ENCODE measurements at places on chromosomes 13 and 19.

GRCh38 chr13:67292886-67293285 is 62.8 kb upstream of the PCDH9 start:
- no peak overlapping the region for H3K27ac ChIP-seq
- H3K4me1 ChIP-seq: no peaks in the 10 kb centered on the region
- no peak overlapping the region for H3K4me3 ChIP-seq
- ATAC-seq: no peak
- H3K36me3 ChIP-seq: no peaks in the 10 kb centered on the region

- peaks cover 21% of the 10 kb centered on the region for H3K4me1 ChIP-seq
- H3K4me3 ChIP-seq: no peak overlapping the region
- peaks cover 13% of the 10 kb centered on the region for H3K36me3 ChIP-seq
- H3K27me3 ChIP-seq: peaks cover 30% of the 10 kb centered on the region
Observed at GRCh38 chr19:11626252-11626651, 29.0 kb downstream of the ZNF627 start.

- no peaks in the 10 kb centered on the region for H3K27me3 ChIP-seq
- ATAC-seq: no peak
- H3K4me3 ChIP-seq: no peak overlapping the region
- no peaks in the 10 kb centered on the region for H3K36me3 ChIP-seq
- no peak overlapping the region for H3K27ac ChIP-seq
Observed at GRCh38 chr13:105135852-105136615, 1399.4 kb downstream of the EFNB2 start.

GRCh38 chr13:29939158-29939557 is 88.7 kb upstream of the UBL3 start:
- no peak overlapping the region for H3K4me3 ChIP-seq
- peaks cover 9% of the 10 kb centered on the region for H3K27me3 ChIP-seq
- H3K27ac ChIP-seq: no peak overlapping the region
- H3K36me3 ChIP-seq: no peaks in the 10 kb centered on the region

DNA sequence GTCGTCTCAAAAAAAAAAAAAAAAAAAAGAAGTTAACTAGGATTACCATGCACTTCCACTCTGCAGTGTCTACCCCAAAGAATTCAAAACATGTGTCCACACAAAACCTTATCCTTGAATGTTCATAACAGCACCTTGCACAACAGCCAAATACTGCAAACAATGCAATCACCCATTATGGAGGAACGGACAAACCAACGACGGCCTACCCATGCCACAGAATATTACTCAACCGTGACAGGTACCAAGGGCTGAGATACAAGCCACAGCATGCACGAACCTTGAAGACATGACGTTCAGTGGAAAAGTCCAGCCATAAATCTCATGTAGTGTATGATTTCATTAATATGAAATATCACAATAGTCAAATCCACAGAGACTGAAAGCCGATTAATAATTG is 3.0 kb upstream of the SHISA7 start:
- no peak overlapping the region for H3K4me3 ChIP-seq
- H3K27ac ChIP-seq: no peak overlapping the region
- H3K36me3 ChIP-seq: no peaks in the 10 kb centered on the region
- peaks cover 41% of the 10 kb centered on the region for H3K27me3 ChIP-seq
- peaks cover 14% of the 10 kb centered on the region for H3K4me1 ChIP-seq
- no peak for ATAC-seq

GRCh38 chr13:97058391-97058790 is 64.1 kb upstream of the OXGR1 start:
- H3K4me1 ChIP-seq: no peaks in the 10 kb centered on the region
- peaks cover 19% of the 10 kb centered on the region for H3K27me3 ChIP-seq
- no peak overlapping the region for H3K4me3 ChIP-seq
- no peak overlapping the region for H3K27ac ChIP-seq
- ATAC-seq: no peak

DNA sequence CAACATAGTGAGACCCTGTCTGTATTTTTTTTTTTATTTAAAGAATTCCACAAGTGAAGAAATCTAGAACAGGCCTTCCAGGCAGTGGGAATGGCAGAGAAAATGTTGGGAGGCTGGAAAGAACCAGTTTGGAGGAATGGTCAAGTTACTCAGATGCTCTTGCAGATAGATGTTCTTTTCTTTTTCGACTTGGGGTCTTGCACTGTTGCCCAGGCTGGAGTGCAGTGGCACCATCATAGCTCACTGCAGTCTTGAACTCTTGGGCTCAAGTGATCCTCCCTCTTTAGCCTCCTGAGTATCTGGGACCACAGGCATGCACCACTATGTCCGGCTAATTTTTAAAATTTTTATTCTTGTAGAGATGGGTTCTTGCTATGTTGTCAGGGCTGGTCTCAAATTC is 662 bp downstream of the C5AR1 start:
- no peaks in the 10 kb centered on the region for H3K36me3 ChIP-seq
- H3K4me1 ChIP-seq: peaks cover 12% of the 10 kb centered on the region
- no peak overlapping the region for H3K4me3 ChIP-seq
- no peak for ATAC-seq
- H3K27me3 ChIP-seq: peaks cover 75% of the 10 kb centered on the region

DNA sequence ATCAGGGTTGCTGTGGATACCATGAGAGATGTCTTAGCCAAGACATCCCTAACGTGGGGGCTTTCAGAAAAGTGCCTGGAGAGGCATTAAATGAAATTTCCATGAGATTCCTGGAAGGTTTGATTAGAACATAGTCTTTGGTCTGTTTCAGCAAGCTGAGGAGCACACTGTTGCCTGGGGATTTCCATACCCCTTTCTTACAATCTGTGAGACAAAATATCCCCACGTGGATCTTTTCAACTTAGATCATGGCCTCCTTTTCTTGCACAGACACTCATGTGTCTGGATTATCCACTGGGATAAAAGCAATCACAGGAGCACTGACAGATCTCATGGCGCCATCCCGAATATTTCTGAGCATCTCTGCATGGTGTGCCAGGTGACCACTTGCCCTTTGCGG is 41.7 kb downstream of the GPR12 start:
- no peaks in the 10 kb centered on the region for H3K36me3 ChIP-seq
- ATAC-seq: no peak
- no peak overlapping the region for H3K27ac ChIP-seq
- H3K4me1 ChIP-seq: peaks cover 22% of the 10 kb centered on the region

DNA sequence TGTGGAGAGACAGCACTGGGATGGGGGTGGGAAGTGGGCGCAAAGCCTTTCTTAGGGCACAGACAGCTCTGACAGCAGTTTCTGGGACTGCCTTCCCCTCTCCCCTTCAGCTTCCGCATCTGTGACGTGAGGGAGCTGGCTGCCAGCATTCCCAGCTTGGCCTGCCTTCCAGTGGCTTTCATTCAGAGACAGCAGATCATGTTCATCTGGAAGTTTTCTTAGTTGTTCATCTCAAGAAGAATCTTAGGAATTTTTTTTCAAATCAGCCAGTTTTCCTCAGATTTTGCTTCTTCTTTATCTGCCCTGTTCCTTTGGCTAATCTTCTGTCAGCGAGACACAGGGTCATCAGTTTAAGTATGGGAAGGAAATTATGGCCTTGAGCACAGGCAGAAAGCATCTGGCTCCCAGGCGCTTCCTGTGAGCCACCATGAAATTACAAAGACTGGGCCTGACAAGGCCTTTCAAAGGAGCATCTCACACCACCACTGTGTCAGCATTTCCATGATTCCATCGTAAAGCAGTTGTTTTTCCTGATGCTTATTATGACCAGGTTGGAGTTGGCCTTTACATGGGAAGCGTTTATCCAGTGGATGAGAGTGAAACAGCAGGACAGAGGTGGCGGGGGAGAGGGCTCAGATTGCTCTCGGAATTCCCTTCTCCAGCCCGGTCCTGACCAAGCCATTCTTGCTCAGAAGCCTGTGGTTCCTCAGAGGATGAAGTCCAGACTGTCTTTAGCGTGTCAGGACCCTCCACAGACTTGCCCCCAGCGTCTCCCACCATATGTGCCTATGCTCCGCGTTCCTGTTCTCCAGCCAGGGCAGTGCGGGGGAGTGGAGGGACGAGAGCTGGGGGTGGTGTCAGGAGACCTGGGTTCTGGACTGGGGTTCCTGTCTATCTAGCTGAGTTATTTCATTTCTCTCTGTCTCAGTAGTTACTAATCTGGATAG is 43.6 kb downstream of the ARHGAP35 start:
- no peak for ATAC-seq

DNA sequence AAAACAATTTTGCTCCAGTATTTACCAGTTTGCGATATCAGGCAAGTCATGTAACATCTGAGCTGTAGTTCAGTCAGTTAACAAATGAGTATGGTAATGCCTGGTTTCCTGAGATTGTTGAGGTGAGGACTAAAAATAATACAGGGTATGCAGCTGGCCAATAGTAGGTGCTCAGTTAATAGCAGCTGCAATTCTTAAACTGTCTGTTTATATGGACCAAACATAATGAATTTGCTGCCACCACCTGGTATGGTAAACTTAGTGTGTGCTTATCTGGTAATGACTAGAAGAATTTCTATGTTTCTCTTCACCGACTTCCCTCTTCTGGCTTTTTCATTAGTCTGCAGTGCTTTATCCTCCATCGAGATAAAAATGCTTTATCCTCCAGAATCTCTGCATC is 9.1 kb downstream of the ZMYM2 start:
- no peaks in the 10 kb centered on the region for H3K27me3 ChIP-seq
- peaks cover 7% of the 10 kb centered on the region for H3K4me1 ChIP-seq
- H3K36me3 ChIP-seq: peaks cover 16% of the 10 kb centered on the region
- ATAC-seq: peak; percentile 20

DNA sequence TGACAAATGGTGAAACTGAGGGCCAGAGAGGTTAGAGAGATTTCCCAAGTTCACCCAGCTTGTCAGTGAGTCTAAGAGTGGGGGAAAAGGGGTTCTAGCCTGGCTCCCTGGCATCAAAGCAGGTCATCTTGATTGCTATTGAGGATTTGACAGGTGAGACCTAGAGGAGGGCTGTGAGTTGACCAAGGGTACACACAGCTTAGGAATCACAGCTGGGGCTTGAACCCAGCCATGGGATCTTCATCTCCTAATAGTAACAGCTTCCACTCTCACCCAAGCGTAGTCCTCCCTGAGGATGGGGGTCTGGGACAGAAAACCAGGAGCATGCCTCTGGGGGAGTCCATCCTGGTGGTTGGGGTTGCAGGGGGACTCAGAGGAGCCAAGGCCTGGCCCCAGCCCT is 6.8 kb downstream of the CYP4F8 start:
- no peak for ATAC-seq
- H3K36me3 ChIP-seq: no peaks in the 10 kb centered on the region
- no peak overlapping the region for H3K27ac ChIP-seq
- no peaks in the 10 kb centered on the region for H3K4me1 ChIP-seq

DNA sequence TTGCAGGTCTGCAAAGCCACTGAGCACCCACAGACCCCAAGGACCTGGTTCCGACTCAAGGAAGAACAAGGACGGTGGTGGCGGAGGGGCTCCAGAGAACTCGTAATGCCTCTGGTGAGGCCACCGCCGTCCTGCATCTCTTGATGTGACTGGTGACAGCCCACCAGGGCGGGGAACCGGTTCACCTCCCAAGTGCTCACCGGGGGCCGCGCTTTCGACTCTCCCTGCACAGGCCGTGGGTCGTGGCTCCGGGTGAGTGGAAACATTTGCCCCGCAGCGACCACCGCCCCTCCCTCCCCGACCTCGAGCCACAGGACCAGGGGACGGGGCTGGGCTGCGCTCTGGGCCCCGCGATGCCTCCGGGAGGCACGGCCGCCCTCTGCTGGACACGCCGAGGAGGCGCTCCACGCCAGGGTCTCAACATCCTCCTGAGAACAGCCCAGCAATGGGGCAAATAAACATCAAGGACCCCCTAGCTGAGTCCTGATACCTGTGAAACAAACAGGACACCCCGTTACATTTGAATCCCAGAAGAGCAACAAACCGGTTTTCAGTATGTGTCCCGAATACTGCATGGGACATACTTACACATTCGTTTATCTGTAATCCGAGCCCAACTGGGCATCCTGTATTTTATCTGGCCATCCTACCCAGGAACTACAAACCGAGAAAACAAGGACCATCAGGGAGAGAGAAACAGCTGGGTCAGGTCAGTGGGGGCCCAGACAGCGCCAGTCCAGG is 3.9 kb upstream of the PLPP2 start:
- H3K4me3 ChIP-seq: peak overlapping the region; percentile 23
- H3K27me3 ChIP-seq: peaks cover 51% of the 10 kb centered on the region
- peak; percentile 62 for ATAC-seq
- H3K27ac ChIP-seq: no peak overlapping the region
- peaks cover 15% of the 10 kb centered on the region for H3K4me1 ChIP-seq

GRCh38 chr13:85186356-85187045 is 612.7 kb downstream of the SLITRK6 start:
- no peak overlapping the region for H3K27ac ChIP-seq
- ATAC-seq: no peak
- no peaks in the 10 kb centered on the region for H3K36me3 ChIP-seq

DNA sequence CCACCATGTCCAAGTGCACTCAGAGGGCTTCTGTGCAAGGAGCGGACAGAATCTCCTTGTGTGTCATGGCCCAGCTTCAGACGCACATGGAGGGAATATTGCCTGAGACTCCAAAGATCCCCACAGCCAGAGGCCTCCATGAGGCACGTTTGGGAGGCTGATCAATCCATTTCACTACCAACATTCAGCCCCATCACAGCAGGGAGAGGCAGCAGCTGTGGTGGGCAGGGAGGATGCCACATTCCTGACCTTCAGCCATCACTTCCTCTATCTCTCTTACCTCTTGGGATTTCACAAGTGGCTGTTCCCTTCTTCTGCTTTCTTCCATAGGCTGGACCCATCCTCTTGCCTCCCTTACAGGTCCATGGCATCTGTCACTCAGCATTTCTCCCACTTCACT is 82.4 kb upstream of the MBNL2 start:
- peaks cover 11% of the 10 kb centered on the region for H3K27me3 ChIP-seq
- no peak overlapping the region for H3K27ac ChIP-seq
- H3K4me3 ChIP-seq: no peak overlapping the region
- no peaks in the 10 kb centered on the region for H3K36me3 ChIP-seq

- H3K36me3 ChIP-seq: no peaks in the 10 kb centered on the region
- ATAC-seq: no peak
- H3K27ac ChIP-seq: no peak overlapping the region
- H3K27me3 ChIP-seq: peaks cover 49% of the 10 kb centered on the region
- H3K4me1 ChIP-seq: no peaks in the 10 kb centered on the region
- H3K4me3 ChIP-seq: no peak overlapping the region
Observed at GRCh38 chr19:5417495-5418436, 37.5 kb upstream of the ZNRF4 start.

DNA sequence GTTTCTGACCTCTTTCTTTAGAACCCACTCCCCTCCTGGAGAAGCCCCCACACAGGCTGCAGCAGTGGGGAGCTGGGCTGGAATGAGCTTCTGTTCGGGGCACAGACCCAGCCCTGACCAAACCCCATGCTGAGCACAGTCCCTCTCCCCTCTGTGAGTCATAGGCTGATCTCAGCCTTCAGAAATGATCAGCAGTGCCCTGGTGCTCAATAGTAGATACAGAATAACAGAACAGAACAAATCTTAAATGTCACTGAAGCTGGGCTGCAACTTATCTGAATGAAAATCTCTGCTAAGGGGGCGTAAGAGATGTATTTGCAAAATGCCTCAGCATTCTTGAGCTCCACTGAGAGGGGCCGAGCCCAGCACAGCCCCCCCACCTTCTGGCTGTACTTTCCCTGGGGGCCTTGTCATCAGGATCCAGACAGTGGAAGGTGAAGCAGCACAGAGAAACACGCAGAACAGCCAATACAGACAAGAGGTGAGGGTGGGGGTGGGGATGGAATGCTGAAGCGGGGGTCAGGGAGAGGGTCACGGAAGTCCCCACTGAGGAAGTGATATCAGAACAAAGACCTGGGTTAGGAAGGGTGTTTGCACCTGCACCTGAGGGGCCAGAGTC is 9.9 kb downstream of the ZNF665 start:
- no peak for ATAC-seq
- H3K36me3 ChIP-seq: peaks cover 65% of the 10 kb centered on the region
- no peak overlapping the region for H3K4me3 ChIP-seq
- H3K27me3 ChIP-seq: no peaks in the 10 kb centered on the region
- peak overlapping the region; percentile 65 for H3K27ac ChIP-seq

GRCh38 chr19:6556480-6557195 is 25.8 kb downstream of the TNFSF9 start:
- no peaks in the 10 kb centered on the region for H3K36me3 ChIP-seq
- ATAC-seq: no peak
- no peak overlapping the region for H3K27ac ChIP-seq
- H3K4me3 ChIP-seq: no peak overlapping the region
- no peaks in the 10 kb centered on the region for H3K27me3 ChIP-seq
